NCI-H748 treated with DMSO at 0.1 percent for 48 hours (cell line): ENCODE measurements at places on chromosomes 1 and 21.

GRCh38 chr1:59767119-59767518 is 47.6 kb upstream of the HOOK1 start:
- DNase-seq: no peak

- DNase-seq: no peak
Measured at GRCh38 chr1:245871915-245872314, 635.2 kb downstream of the SMYD3 start.

GRCh38 chr1:31976401-31976800 is 37.3 kb upstream of the KHDRBS1 start:
- DNase-seq: no peak

DNA sequence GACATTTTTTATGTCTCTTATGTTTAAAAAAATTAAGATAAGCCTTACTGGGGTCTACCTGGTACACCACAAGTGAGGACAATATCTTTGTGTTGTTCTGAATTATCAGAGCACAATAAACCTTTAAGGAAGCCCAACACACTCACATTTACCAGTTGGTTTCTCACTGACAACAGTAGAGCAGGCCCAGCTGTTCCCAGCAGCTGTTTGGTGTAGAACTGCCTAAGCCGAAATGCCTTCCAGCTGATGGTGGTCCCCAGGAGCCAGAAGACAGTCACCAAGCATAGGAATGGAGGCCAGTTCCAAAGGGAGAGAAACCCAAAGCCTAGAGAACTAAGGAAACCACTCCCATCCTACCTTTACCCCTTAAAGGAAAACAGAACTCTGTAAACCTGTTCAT is 428.6 kb upstream of the CAMK1G start:
- DNase-seq: no peak

- DNase-seq: no peak
Measured at GRCh38 chr1:228334226-228334935, 72.3 kb downstream of the TRIM11 start.

GRCh38 chr1:183516725-183517124 is 44.4 kb downstream of the SMG7 start:
- no peak for DNase-seq

DNA sequence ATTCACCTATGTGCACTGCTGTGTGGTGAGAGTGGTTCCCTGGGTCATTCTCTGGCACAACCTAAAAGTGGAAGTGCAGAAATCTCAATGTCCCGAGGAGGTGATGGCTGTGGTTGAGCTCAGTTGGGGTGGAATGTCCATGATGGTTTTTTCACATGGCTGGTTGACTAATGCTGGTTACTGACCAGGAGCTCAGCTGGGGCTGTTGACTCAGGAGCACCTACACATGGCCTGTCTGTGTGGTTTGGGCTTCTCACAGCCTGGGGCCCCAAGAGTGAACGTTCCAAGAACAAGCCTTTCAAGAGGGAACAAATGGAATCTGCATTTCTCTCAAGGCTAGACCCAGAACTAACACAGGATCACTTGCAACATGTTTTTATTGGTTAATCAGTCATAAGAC is 6.4 kb upstream of the KANK4 start:
- no peak for DNase-seq

GRCh38 chr21:15520811-15521643 is 208.8 kb upstream of the USP25 start:
- DNase-seq: no peak

DNA sequence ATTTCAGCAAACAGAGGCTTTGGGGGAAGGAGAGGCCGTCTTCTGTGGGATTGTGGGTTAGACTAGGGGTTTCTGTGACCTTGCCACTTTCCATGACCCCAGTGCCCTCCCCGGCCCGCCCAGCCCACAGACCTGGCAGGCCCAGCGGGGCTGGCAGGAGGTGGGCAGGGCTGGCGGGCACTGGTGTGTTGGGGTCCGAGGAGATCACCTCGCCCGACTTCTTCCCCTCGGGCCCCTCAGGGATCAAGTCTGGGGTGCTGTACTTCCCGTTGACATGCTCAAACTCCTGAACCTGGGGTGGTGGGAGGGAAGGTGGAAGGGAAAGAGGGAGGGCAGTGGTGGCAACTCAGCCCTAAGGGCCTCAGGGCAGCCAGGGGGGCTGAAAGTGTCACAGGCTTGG is 56.3 kb downstream of the CHD5 start:
- DNase-seq: no peak

GRCh38 chr1:228282329-228283042 is 74.6 kb downstream of the OBSCN start:
- no peak for DNase-seq

GRCh38 chr1:161307230-161307768 is 2.5 kb downstream of the MPZ start:
- no peak for DNase-seq

DNA sequence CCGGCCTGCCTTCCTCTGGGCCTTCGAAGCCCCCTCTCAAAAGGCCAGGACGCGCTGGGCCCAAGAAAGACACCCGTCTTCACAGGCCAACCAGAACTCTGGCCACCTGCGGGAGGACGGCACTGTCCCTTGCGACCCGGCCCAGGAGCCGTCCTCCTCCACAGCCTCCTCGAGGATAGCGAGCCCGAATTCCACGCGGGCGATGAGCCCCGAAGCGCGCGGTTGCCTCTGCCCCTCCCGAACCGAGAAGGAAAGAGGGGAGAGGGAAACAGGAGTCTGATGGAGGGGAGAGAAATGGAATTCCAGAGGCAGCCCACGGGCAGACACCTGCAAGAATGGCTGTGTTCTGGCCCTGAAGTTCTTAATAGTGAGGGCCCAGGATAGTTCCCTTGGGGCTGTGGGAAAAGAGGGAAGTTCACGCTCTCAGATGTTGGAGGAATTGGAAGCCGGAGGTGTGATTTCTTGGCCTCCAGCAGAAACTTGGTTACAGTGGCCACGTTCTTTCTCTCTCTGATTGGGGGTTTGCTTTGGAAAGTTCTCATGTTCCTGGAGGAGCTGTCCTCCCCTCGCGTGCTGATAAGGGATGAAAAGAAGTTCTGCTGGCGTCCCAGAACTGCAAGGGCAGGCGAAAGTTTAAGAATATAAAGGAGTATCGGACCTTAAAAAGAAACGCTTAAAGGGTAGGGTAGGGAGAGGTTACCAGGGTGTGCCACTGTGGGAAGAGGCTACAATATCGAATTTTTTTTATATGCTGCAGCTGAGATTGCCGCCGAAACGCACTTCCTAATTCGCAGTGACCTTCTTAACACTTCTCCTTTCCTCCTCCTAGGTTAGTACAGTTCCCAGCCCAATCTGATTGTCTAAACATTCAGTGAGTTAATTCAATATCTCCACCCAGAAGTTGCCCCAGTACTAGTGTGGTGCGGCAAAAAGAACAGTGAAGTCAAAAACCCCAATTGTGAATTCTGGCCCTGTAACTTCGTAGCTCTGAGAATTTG is 5.8 kb upstream of the SLC44A5 start:
- no peak for DNase-seq

GRCh38 chr1:47650611-47651010 is 212.8 kb downstream of the FOXD2 start:
- DNase-seq: no peak

DNA sequence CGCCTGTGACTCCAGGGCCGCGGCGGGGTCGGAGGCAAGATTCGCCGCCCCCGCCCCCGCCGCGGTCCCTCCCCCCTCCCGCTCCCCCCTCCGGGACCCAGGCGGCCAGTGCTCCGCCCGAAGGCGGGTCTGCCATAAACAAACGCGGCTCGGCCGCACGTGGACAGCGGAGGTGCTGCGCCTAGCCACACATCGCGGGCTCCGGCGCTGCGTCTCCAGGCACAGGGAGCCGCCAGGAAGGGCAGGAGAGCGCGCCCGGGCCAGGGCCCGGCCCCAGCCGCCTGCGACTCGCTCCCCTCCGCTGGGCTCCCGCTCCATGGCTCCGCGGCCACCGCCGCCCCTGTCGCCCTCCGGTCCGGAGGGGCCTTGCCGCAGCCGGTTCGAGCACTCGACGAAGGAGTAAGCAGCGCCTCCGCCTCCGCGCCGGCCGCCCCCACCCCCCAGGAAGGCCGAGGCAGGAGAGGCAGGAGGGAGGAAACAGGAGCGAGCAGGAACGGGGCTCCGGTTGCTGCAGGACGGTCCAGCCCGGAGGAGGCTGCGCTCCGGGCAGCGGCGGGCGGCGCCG is at the start of gene SIM2:
Gene SIM2 (plus strand): TSS at position 135 of the 565 bp plus-strand sequence. CDS start 632 bp downstream, outside the sequence.
- DNase-seq: peak; percentile 6

DNA sequence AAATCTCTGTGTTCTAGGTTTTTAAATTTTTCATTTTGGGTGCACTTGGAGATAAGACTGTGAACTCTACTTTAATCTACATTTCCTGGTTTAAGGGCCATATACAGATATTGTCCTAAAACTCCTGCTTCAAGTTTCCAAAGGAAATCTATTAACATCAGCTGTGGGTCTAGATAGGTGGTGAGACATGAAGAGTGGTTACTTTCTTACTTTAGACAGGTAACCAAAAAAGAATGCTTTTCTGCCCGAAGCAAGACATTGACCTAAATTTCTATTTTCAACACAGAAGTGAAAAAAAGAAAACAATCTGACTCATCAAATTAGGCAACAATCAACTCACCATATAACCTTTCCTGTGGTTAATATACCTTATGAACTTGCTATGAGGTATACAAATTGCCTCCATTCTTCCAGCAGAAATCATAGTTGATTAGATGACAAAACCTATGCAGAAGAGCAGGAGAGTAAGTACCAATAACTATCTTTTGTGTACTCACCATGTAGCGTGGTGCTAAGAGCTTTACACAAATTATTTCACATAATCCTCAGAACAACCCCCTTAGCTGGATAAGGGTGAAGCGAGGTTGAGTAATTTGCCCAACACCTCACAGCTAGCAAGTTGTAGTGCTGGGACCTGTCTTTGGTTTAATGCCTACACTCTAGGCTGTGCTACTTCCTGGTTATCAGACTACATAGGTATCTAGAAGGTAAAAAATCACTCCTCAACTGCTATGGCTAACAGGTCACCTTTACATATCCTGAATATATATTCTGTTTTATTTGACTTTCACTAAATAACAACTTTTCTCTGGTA is 23.4 kb upstream of the PTPN14 start:
- no peak for DNase-seq

DNA sequence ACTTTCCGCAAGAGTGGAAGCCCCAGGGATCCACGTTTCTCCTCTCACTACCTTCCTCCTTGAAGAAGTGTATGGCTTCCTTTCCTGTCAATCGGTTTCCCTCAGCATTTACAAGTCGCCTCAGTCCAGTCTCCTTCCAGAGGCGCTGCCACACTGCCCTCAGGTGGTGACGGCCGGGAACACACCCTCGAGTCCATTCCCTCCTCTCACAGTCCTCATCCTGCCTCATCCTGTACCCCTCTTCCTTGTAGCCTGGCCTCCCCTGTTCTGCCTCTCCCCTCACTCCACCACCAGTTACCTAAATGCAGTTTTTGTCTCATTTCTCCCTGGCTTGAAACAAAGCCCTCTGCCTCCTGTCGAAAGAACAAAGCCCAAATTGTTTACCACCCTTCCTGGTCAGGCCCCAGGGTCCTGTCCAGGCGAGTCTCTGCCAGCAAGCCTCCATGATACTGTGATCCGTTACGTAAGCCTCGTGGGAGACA is 23.2 kb upstream of the LSM10 start:
- peak; percentile 29 for DNase-seq

GRCh38 chr21:41481191-41481590 is 26.8 kb downstream of the TMPRSS2 start:
- DNase-seq: no peak

DNA sequence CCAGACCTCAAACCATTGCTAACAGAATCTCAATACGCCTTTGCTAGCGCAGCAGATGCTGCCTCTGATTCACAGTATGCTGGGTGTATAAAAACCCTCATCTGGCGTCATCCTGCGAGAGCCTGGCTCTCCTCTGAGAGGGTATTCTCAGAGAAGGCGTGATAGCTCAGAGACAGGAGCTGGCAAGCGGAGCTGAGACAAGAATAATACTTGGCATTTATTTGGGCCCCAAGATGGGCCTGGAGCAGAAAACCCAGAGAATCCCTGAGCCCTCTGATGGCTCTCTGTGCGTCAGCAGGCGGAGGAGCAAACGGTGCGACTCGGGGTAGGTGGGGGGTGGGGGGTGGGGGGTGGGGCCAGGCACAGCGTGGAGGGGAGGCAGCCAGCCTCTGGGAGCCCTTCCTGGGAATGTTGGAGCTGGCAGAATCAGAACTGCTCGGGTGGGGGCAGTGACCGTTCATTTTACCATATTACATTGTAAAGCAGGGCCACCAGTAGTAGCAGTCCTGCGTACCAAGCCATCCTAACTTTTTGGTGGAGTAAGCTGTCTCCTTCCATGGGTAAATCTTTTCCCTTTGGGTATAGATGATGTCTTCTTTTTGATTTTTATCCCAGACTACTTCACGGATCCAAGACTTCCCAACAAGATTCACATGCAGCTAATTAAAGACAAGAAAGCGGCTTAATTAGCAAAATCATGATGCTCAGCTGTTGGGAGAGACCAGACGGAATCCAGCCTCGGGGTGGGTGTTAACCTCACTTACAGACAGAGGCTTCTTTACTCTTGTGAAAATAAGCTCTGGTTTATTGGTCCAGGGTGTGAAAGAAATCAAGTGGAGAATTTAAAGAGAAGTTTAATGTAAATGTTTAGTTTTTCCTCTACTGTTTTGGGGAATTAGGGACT is 7.1 kb downstream of the RIIAD1 start:
- no peak for DNase-seq

DNA sequence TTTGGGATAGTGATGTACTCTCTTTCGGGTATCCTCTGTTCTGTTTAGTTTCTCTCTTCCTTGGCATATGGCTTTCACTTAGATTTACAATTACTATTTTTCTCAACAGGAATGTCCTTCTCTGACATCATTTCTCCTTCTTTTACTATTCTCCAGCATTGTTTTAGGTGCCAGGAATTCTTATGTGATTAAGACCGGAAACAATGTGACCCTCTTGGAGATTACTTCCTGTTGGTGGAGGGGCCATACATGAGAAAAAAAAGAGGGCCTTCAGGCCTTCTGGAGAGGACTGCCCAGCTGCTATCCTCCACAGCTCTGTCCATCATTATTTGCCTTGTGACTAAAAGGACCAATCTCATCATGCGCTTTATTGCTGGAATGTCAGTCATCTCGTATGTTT is 50.4 kb upstream of the ADAMTS5 start:
- DNase-seq: no peak

GRCh38 chr1:3197781-3198316 is 128.8 kb downstream of the PRDM16 start:
- DNase-seq: no peak

DNA sequence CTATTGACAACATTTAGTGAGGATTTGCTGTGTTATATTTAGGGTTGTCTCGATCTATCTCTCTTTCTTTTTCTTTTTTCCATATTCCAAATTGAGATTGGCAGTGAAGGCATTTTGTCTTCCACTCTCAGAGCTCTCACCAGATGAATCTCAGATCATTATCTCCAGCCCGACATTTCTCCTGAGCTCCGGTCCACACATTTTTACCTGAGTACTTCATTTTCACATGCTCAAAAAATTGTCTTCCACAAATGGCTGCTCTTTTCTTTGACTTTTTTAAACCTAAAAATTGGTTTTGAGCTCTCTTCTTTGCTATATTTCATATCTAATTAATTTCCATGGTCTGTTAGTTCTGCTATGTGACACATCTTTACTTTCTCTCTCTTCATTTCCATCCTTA is 56.9 kb upstream of the ASB17 start:
- DNase-seq: no peak

- peak; percentile 82 for DNase-seq
Measured at GRCh38 chr1:76933847-76934815, 66.9 kb downstream of the ST6GALNAC5 start.
